NCI-H1105 treated with DMSO at 0.1 percent for 48 hours (cell line): ENCODE measurements at places on chromosomes 3 and 15.
A peak's percentile ranks its signal among the peaks of the same experiment; 100 is the strongest.

DNA sequence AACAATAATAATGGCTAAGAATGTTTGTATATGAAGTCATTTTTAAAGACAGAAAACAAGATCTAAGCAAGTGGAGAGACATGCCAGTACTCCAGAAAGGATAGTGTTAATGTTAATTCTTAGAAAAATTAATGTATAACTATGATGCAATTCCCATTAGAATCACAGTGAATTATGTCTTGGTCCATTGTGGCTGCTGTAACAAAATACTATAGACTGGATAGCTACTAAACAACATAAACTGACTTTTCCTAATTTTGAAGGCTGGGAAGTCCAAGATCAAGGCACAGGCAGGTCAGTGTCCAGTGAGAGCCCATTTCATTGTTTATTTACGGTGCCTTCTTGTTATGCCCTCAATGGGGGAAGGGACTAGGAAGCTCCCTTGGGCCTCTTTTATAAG lies 32.7 kb upstream of the CSPG4 start:
- no peak for DNase-seq

DNA sequence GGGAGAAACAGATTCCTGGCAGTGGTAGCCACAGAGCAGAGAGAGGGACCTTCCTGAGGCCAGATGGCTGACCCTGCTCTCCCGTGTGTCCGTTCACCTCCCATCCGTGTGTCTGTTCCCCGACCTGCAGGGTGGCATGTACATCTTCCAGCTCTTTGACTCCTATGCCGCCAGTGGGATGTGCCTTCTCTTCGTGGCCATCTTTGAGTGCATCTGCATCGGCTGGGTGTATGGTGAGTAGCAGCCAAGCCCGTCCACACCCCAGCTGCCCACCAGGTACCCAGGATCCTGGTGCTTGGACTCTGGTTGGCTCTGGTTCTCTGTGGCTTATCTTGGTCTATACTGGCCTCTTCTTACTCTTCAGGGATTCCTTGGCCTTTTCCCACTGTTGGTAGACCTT lies 59.5 kb upstream of the SLC6A1 start:
- no peak for DNase-seq

DNA sequence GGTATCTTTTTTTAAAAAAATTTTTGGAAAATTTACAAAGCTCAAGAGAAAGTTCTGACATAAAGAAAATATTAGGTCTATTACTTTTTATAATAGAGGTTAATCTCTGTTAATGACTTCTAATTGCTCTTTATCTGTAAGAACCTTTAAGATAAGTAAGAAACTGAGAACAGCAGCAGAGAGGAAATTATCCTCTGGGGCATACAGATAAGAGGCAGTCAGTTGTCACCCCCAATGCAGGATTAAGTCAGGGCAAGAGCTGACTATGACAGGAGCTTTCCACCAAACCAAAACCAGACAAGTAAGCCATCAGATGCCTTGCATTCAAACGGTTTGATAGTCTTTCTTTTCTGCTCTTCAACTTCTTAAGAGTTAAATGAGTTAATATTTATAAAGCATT lies 149.0 kb downstream of the GSK3B start:
- no peak for DNase-seq

GRCh38 chr15:58438111-58438510 lies 6.3 kb downstream of the LIPC start:
- DNase-seq, result no peak

DNA sequence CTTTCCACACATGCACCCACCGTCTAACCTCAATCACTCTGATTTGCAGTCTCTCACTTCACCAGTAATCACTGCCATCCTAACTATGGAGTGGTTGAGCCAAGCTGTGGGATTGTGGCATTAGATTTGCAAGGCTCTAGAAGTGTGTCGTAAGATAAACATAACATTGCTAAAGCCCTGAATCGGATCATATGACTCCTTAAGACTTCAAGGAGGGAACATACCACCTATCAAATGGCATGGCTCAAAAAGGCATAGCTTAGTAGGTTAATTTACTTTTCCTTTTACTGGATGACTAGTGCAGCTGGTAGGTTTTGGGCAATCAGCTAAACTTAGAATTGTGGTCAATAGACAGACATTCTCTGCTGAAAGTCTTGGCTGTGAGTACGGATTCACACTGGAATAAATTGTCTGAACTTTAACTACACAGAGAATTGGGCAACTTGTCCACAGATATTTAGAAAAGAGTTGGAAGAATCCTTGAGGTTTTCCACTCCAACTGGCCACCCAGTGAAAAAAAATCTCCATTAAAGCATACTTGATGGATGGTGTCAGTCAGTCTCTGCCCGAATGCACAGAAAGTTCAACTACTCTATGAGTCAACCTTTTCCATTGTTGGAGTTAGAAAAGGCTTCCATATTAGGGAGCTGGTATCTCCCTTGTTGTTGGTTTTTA lies 476.7 kb upstream of the CBLB start:
- DNase-seq, result no peak

- no peak for DNase-seq
These were observed 17.0 kb downstream of the TMEM62 start for GRCh38 chr15:43150191-43150929.

DNA sequence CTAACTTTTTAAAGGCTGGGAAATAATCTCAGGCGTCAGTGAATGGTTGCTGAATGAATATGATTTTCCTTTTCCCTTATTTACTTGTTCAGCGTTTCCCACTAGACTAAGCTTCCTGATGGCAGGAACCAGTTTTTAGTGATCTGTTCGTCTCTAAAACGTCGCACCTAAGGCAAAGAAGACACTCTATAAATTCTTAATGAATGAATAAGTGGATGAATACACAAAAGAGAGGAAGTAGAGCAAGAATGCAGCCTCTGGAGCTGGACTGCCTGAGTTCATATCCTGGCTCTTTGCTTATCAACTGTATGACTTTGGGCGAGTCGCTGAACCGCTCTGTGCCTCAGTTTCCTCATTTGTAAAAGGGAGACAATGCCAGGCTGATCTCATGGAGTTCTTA lies 38.7 kb downstream of the WNT7A start:
- no peak for DNase-seq

- DNase-seq, result peak; percentile 1
These were observed 37.6 kb downstream of the FAM3D start for GRCh38 chr3:58628823-58629562.

GRCh38 chr3:66303491-66303901 lies 82.7 kb downstream of the SLC25A26 start:
- no peak for DNase-seq

- DNase-seq, result no peak
These were observed 133.7 kb upstream of the ALCAM start for GRCh38 chr3:105233010-105233409.

DNA sequence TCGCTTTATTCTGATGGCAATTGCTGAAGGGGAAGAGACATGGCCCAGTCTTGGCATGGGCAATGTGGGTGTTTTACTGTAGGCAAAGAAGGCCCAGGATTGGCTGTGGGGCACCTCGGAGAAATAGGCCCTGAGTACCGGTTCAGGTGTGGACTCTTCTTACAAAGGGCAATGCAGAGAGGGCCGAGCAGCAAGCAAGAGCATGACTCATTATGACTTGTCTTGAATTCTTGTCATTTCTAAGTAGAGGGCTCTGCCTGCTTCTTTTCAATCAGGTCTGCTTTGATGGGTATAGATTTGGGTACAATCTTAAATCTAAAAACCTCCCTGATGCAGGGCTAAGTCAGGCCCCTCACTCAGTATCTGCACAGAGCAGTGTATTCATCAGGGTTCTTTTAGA lies 14.8 kb upstream of the BUB1B start:
- no peak for DNase-seq

DNA sequence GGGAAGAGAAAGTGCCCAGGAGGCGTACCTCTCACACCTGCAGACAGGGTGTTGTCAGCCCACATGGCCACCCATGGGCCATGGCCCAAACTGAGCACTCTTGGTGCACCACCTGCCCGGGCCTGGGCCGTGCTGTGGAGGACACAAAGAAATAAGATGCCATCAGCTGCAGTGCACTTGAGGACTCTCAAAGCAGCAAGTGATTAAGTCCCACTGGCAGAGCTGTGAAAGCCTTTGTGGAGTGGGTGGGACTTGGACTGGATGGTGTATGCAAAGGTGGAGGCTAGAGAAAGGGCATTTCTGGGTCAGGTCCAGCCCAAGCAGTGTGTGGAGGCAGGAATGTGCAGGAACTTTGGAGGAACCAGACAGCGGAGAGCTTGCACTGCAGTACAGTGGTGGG lies 122.3 kb downstream of the MEGF11 start:
- DNase-seq, result no peak

DNA sequence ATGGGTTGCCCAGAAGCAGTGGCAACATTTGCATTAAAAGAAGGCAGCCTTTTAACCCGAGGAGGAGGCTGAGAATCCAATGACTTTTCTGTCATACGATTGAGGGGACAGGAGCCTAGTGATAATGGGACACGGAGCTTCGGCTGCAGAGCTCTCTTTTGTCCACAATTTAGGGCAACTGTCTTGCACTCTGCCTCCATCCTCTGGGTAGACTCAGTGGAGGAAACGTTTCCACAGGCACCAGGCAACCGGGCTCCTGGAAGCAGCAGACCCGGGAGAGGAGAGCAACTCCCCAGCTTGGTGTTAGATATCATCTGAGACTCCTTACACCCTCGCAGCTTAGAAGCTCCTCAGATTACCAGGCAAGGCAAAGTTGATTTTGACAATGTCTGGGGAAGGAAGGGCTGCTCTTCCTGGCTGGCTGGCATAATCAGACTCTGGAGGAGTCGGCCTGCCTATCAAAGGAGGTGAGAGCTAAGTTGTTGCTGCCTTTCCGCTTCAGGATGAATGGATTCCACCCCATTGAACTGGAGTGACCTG lies 43.5 kb upstream of the RNU6-1 start:
- no peak for DNase-seq

GRCh38 chr15:29785136-29785535 lies 37.1 kb downstream of the TJP1 start:
- no peak for DNase-seq

DNA sequence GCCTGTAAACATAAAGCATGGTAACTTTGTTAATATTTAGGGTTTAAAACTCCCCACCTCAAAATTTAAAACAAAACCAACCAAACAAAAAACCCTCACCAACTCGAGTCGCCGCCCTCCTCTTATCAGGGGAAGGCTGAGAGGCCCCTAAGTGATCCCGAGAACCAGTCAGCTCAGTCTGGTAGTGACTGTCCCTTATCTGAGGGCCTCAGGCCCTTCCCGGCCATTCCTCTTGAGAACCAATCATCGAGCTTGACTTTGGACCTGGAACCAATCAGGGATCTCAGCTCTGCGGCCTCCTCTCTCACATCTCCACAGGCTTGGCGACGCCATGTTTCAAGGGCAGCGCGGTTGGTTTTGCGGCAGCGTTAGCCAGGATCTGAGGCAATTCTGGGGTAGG lies at the start of gene TERB2:
TERB2 (plus strand) TSS at position 300 of the 400 bp plus-strand sequence; CDS start at position 332, 32 bp downstream.
- DNase-seq, result no peak

DNA sequence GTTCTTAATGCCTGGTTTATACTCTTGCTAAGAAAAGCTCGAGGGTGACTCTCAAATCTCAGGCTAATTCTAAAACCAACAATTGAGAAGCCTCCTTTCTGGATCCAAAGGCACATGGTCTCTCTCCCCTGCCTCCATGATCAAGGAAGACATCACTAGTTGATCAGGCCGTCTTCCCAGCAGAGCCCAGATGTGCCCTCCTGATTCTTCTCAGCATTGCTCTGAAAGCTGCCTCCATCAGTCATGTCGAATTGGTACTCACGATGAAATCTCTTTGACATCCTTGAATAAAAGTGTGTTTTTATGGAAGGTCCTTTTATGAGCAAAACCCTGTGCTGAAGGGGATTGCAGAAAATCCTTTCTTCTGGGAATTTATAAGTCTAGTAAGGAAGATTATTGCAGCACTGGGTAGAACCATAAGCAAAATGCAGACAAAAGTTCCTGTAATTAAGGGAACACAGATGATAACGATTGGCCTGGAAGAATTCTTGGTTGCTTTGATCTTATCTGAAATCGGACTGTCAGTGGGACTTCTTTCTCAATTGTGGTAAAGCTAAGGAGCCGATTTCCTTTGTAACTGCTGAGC lies 345.9 kb downstream of the PTPRG start:
- DNase-seq, result no peak

GRCh38 chr15:83092309-83092976 lies 15.0 kb upstream of the TM6SF1 start:
- no peak for DNase-seq

- no peak for DNase-seq
These were observed 447.8 kb downstream of the FHIT start for GRCh38 chr3:60803216-60804173.

DNA sequence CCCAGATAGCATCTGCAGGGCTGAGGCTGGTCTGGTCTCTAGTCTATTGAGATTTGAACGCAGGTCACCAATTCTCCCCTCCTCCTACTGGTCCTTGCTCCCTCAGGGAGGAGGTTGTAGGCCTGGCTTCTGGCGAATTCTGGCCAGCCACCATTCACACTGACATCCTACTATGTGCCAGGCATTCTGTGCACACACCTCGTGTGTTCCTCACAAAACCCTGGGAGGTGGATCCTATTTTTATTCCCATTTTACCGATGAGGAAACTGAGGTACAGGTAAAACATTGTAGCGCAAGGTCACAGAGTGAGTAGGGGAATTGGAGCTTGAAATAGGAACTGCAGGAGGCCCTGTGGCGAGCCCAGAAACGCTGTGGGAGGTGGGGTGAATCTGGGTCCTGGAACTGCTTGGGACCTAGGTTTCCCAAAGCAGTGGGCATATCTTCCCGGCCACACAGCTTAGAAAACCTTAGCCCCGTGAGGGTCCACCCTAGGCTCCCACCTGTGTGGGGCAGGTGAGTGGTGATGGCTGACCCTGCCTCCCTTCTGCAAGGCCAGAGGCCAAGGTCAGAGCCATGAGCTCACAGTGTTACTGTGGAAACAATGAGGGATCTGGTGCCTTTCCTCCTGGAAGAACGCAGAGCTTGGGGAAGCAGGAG lies 4.8 kb upstream of the ATP2B2 start:
- DNase-seq, result no peak

- DNase-seq, result no peak
These were observed 256.3 kb upstream of the KCNH8 start for GRCh38 chr3:18892047-18892446.

GRCh38 chr3:42028474-42028873 lies 62.7 kb upstream of the TRAK1 start:
- DNase-seq, result no peak

DNA sequence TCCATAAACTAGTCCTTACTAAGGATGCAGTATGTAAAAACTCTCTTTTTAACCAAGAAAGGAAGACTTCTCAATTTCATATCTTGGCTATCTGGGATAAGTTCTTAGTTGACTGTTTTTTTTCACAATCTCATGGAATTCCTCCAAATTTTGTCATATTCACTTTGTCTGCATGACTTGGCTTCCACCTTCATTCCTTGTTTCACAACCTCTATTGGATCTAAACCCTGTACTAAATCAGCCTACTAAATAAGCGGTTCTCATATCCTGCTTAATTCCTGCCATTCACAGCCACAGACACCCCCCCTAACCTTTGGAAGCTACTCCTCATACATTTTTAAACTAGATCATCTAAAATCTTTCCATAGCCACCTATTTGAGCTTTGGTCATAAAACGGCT lies 370.6 kb upstream of the NAALADL2 start:
- DNase-seq, result no peak

DNA sequence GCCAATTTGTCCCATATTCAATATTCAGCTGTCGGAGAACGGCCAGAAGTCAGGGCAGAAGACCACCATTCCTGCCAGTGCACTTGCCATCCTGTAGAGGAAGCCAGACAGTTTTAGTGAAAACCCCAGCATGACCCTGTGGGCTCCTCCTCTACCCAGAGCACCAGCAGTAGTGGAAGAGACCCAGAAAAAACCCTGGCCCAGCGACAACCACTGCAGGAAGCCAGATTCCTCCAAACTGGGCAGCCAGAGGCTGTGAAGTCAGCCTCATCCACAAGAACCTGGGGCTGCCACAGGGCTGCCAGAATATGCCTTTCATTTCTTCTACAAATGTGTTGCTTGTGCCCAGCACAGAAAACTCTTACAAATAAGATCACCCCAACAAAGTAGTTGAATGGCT lies 67.3 kb downstream of the HMCES start:
- DNase-seq, result no peak
